ENCODE measurements at places on chromosomes 7 and 10.

- DNase-seq: no peak
Measured at GRCh38 chr7:92698237-92698841, 108.1 kb upstream of the FAM133B start.

- DNase-seq: no peak
Measured at GRCh38 chr10:24958091-24958720, 5.8 kb upstream of the PRTFDC1 start.

GRCh38 chr7:132072165-132072564, 504.1 kb downstream of the PLXNA4 start:
- no peak for DNase-seq

GRCh38 chr10:70186571-70186970, 16.3 kb upstream of the SAR1A start:
- no peak for DNase-seq

- no peak for DNase-seq
Measured at GRCh38 chr7:134504660-134505164, 22.7 kb upstream of the AKR1B10 start.

- DNase-seq: no peak
Measured at GRCh38 chr7:76315364-76315763, 12.9 kb downstream of the HSPB1 start.

DNA sequence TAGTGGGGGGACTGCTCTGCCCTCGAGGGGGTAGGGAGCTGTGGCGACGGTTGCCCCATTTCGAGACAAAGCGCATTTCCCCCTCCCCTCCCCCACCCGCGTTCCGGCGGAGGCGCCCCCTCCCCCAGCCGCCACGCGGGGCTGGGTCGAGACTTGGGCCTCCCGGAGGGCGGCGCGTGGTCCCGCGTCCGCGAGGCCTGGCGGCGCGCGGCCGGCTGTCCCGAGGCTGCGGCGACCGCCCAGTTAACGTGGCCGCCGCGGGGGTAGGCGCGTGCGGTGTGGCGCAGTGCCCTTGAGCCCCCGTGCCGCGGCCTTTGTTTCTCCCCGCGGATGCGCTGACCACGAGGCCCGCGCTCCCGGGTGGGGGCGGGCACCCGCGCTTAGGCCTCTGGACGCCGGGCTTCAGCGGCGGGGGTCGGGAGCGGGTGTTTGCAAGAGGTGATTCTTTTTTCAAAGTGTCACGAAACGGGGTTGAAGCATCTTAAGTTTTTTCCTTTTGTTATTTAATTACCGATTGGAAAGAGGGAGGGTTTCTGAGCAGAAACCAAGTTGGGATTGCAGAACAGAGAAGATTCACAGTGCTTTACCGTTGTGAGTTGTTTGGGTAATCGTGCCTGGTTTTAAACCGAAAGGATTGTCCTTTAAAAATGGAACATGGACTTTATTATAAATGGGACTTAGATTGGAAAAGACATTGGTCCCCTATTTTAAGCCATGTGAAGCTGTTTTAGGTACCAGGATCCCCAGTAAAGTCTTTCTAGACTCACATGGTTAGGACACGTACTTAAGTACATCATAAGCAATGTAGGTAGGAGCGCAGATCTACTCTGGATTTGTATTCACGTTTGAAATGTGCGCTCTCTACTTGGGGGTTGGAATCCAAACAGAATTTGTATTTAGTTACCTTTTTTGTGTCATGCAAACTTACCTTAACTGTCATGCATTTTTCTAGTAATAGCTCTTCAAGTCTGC, 760 bp downstream of the CBX3 start:
- peak; percentile 32 for DNase-seq

- no peak for DNase-seq
Measured at GRCh38 chr10:3486346-3487065, 298.5 kb downstream of the KLF6 start.

DNA sequence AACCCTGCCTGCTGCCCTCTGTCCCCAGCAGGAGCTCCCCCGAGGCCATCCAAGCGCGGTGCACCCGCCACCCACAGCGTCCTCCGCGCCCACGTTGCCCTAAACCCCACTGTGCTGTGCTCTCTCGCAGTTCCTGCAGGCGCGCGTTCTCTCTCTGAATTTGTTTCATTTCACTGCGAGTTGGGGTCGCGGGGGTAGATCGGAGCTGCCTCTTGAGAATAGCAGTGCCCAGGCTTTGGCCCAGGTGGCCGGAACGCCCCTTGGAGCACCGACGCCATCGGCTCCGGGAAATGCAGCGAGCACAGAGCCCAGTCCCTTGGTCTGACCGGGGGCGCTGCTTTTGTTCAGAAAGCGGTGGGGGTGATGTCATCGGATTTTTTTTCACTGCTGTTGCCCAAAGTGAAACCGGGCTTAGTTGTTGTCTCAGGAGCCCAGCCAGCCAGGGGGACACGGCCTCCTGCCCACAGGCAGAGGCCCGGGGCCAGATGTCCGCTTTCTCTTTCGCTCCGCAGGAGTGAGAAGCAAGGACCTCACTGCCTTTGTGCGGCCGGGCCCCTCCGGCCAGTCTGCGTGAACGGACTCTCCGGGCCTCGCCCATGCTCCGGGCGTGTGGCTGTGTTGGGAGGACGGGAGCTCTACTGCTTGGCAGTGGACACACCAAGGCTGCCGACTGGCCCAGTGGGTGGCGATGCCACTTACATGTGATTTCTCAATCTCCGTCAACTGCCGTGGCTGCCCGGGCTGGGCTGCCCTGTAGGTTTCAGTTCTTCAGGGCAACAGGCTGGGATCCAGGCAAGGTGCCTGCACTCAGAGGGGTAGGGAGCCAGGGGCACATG, 43.1 kb downstream of the FOXK1 start:
- no peak for DNase-seq

DNA sequence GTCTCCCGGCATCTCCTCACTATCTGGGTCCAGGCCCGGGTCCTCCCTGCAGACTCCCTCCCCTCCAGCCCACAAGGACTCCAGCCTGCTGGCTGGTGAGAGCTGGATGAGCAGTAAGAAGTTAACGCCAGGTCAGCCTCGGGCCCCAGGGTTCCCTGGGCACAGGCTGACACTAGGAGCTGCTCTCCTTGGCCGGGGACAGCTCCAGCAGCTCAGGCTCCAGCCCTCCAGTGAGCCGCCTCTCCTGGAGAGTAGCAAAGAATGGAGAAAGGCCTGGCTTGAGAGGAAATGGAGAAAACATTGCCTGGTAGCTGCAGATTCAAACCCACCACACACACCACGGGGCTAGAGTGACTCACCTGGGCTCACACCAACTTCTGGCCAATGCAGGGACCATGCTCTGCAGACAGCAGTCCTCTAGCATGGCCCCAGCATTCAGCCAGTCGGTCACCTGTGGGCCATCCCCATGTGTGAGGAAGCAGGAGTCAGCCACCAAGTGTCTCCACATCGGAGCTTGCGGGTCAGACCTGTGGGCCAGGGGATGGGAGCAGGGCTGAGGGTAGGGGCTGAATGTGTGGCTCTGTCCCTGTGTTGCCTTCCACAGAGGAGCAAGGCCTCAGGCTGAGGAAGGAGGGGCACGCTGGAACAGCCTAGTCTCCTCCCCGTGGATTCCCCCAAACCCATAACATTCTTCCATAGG, 6.5 kb downstream of the SAP25 start:
- DNase-seq: no peak

- DNase-seq: no peak
Measured at GRCh38 chr10:122864194-122864592, 15.2 kb downstream of the FAM24B start.

- peak; percentile 44 for DNase-seq
Measured at GRCh38 chr7:98841179-98841997, 28.4 kb downstream of the TMEM130 start.

DNA sequence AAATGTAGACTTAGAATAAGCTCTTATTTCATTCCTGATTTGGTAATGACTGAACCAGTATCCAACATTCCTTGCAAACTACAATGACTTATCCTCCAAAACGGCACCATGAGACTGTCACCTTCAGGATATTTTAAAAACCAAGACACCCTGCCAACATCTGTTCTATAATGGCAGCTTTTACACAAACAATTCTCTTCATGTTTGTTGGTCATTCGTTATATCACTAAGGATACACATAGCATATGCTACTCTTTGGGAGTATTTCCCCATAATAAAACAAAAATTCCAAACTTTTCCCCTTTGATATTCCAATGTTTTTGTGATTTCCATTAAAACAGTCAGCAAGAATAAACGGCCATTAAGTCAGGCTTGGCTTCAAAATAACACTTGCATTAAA, 215.4 kb downstream of the GLI3 start:
- DNase-seq: no peak

DNA sequence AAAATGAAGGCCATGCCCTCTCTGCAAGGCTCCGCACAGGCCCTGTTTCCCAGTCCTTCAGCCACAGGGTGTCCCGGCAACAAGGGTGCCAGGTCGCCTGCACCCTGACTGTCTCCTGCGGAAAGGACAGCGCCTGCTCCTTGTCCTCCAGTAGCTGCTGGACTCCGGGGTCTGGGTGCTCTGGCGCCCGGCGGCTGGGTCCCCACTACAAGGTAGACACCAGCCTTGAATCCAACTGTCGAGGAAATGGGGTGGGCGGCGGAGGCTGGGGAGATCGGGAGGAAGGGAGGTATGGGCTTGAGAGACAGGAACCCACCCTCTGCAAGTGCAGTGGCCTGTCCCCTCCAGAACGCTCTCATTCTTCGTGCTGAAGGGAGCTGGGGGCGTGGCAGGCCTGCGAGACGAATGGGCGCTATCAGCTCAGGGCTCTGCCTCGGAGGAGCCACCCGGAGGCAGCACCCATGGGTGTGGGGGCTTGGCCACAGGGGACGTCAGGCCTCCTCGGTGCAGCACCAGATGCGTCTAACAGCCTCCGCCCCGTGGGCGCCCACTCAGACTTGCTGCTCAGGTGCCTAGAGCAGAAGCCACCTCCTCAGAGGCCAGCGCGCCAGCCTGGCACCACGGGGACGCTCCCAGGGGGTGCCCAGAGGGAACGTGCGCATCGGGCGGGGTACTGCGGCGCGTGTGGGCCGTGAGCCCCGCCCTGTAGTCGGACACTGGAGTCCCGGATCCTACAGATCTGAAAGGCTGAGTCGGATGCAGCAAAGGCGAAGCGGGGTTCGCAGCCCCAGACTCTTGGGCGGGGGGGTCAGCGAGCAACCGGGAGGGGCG, 15.6 kb downstream of the ADAM8 start:
- DNase-seq: peak; percentile 50

DNA sequence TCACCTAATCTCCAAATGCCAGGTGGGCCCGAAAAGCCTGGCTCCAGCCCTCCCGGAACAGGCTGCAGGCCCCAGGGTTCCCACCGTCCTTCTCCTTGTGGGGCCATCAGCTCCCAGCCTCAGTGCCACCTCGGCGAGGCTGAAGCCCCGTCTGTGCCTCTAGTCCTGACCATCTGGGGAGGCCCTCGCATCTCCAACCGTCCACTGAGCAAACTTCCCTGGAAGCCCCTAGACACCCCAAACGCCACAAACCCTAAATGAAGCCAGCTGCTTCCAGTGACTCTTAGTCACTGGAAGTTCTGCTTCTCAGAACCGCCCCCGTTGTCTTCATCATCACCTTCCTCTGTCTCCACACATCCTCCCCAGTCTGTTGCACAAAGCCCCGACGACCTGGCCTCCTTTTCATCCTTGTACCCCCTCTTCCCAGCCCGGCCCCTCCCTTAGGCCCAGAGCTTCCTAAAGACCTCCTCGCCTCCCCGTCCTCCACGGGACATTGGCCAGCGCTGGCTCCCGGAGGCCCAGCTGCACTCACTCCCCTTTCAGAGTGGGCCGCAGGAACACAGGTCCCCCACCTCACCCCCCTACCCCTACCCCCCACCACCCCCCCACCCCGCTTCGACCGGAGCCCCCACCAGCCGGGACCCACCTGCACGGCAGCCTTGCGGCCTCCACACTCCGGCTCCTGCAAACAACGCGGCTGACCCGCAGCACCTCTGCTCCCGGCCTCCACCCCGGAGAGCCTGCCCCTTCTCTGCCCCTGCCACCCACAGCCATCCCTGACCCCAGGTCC, 1.1 kb upstream of the DIP2C start:
- no peak for DNase-seq

- DNase-seq: no peak
Measured at GRCh38 chr10:58587676-58588075, 75.0 kb downstream of the BICC1 start.

GRCh38 chr10:103397191-103397825, 882 bp downstream of the PDCD11 start:
- no peak for DNase-seq

DNA sequence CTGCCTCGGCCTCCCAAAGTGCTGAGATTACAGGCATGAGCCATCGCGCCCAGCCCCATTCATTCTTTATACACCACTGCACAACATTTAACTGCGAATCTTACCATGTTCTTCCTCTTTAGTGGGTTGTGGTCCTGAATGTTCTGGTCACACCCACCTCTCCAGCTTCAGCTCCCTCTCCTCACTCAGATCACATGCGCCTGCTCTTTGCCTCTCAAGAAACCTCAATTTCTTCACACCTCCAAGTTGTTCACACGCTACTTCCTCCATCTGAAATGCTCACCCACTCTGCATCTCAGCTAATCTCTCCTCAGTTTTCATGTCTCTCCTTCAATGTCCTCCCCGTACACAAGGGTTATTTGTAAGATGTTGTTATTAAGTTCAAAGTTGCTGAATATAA, 2.4 kb upstream of the PRR15 start:
- DNase-seq: no peak

Data from stimulated activated CD4-positive, alpha-beta T cell treated with anti-CD3 and anti-CD28 coated beads, Interleukin-15, amount 100 ng/mL, for 1 hour (primary cell).